ENCODE measurements at places on chromosomes 5 and 9. TPM values are rescaled to one million over a fixed set of nuclear protein-coding genes. Genes with fewer than 3 reads are reported as not detected.
A peak's percentile ranks its signal among the peaks of the same experiment; 100 is the strongest.

- no peak for DNase-seq
These were observed 108.6 kb upstream of the IRX2 start for GRCh38 chr5:2860101-2860500.

UBTD2 gene
- 34.6 TPM for total RNA-seq

DNA sequence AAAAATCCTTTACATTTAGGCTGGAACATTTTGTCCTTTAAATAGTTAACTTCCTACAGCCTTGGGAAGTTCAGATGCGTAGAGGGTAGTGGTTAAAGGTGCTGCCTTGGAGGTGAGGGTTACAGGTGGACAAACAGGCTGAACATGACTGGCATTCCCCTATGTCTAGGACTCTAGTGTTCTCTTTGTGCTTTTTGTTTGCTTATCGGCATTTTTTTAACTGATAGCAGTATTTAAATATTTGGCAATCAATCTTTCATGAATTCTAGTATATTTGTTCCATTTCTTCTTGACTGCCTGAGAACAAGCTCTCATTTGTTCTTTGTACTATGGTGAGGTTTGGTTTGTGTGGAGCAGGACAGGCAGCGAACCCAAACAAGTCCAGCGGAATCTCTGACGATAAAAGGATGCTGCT, 307.6 kb downstream of the CTNND2 start:
- DNase-seq = no peak

GRCh38 chr5:105677291-105677690, 1993.4 kb downstream of the EFNA5 start:
- DNase-seq = no peak

DNA sequence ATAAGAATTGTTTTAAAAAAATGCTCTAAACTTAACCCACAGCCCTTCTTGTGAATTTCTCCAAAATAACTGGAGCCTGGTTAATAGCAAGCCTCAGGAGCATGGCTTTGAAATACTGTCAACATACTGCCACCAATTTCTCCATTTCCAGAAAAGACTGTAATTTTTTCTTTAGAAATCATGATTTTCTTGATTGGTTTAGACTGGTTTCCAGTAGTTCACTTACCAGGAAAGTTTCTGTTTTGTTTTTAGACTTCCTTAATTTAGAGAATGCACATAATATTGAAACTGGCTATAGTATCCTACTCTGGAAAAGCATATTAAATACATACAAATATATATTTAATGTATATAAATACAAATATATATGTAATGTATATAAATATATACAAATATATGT, 4.5 kb upstream of the CD274 start:
- no peak for DNase-seq

DNA sequence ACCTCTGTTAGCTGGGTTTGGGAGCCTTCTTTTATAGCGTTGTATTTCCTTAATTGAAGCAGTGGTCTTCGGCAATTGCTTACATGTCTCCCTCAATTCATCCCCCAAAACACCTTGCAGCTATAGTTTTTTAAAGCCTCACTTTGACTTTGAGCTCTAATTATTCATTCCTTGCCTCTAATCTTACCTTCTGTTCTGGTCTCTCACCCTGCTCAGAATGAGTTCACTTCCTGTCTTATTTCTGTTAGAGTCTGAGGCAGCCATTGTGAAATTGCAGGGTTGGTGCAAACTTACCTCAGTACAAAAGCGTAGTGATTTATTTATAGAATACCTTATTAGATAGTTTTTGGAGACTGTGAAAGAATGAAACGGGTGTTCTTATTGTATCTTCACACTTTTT, 35.0 kb downstream of the AOPEP start:
- no peak for DNase-seq

GRCh38 chr9:131579789-131580211, 34.5 kb downstream of the PRRT1B start:
- no peak for DNase-seq

- DNase-seq = no peak
These were observed 482.6 kb downstream of the PTPRD start for GRCh38 chr9:10130061-10130675.

- DNase-seq = peak; percentile 45
These were observed 8.4 kb downstream of the SLC36A3 start for GRCh38 chr5:151295138-151295537.

SPINK1 gene
- total RNA-seq = not detected

PCDHGA9 gene
- total RNA-seq = 1.1 TPM

- peak; percentile 82 for DNase-seq
These were observed 141.5 kb downstream of the RMI1 start for GRCh38 chr9:84121991-84122523.

TMOD1 gene
- total RNA-seq = 1.3 TPM

PCDHGA8 gene
- total RNA-seq = 0.74 TPM

DNA sequence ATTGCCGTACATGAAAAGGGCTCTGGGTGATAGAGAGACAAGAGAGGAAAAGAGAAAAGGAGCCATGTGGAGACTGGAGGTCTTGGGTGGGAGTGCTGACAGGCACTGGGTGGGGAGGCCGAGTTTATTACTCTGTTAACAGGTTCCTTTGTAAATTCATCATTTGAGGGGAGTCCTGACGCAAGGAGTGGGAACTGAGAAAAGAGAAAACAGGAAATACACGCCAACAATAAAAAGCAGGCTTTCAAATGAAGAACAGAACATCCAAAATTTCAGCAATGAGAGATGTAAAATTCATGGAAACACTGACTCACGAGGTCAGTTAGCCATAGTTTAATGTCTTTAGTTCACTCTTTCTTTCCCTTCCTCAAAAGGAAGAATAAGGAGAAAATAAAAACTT, 342.8 kb downstream of the TMEM167A start:
- DNase-seq = no peak

SYK gene
- total RNA-seq = 0.99 TPM

- DNase-seq = no peak
These were observed 36.0 kb downstream of the SARDH start for GRCh38 chr9:133701981-133702797.

DNA sequence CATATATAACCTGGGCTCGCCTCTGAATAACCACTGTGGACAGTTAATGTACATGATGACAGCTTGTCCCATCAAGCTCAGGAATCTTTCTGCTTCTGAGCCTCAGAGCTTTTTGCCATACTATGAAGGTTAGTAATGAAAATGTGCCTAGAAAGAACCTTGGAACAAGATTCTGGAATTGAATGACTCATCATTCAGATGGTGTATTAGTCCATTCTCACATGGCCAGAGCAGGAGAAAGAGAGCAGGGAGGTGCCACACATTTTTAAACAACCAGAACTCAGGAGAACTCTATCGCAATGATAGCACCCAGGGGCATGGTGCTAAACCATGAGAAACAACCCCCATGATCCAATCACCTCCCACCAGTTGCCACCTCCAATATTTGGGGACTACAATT, 542.1 kb downstream of the PRR16 start:
- no peak for DNase-seq

GRCh38 chr5:147084702-147085101, 150.1 kb upstream of the STK32A start:
- DNase-seq = no peak

SCGB3A2 gene
- not detected for total RNA-seq

CATSPER3 gene
- 0.08 TPM for total RNA-seq

- DNase-seq = no peak
These were observed 601.3 kb downstream of the NR2F1-AS1 start for GRCh38 chr5:92979716-92980115.

RXFP3 gene
- total RNA-seq = not detected

ENG gene
- 3.0 TPM for total RNA-seq

- no peak for DNase-seq
These were observed 36.3 kb upstream of the FBXL17 start for GRCh38 chr5:108418197-108418596.

- peak; percentile 77 for DNase-seq
These were observed 105.3 kb downstream of the PAX5 start for GRCh38 chr9:36928670-36929349.

GRCh38 chr9:83068414-83068813, 5.5 kb upstream of the RASEF start:
- no peak for DNase-seq

GRCh38 chr5:22644859-22645258, 208.3 kb downstream of the CDH12 start:
- no peak for DNase-seq

LHX6 gene
- 1.4 TPM for total RNA-seq

All from H4 (cell line).